ENCODE measurements at places on chromosomes 1 and 21. TPM values are rescaled to one million over a fixed set of nuclear protein-coding genes. Genes with fewer than 3 reads are reported as not detected.

BPNT1 gene
- 13.9 TPM for total RNA-seq

OR14K1 gene
- total RNA-seq = not detected

CASQ1 gene
- total RNA-seq = 21.8 TPM

GRCh38 chr1:162680419-162681121 is 48.3 kb downstream of the DDR2 start:
- DNase-seq = no peak

DNA sequence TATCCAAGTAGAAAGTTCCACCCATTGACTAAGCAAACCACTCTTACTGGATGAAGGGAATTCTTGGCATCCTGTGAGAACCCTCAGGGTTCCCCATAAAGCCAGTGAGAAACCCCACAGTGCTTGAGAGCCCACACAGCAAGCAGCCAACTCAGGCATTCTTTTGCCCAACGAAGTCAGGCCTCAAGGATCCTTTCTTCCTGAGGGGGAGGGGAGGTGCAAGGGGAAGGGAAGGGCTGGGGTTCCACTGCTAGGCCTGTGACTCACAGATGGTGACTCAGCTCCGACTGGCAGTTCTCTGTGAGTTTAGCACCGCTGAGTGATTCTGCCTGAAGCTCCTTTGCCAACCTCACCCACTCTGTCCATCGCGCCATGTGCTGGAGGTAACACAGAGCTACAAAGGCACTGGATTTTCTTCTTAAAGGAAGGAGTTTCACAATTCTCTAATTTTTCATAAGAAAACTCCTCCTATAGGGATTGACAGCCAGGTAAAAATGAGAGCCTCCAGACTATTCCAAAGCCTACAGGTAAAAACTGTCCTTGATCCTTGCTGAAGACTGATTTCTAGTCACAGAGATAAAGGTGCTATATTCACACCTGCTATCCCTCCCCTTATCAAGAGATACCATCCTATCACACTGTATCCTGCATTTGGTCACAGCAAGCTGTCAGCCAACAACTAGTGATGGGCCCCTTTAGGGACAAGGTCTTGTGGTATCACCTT is 4.8 kb downstream of the ENO1 start:
- peak; percentile 92 for DNase-seq

DNA sequence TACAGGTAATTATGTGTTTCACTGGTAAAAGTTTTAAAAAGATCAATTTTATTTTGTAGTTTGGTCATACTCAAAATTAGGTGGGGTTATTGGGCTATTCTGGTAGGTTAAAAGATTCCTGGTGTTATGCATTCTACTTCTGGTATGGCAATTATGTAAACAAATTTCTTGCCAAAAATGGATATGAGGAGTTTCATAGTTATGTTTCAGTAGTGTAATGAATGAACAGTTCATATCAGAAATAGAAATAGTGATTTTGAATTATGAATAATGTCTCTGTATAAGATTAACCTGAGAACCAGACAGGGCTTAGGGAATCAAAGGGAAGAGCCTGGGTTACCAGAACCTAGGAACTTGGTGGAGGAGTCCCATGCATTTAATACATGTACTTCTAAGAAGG is 15.9 kb downstream of the ATF6 start:
- DNase-seq = no peak

DNA sequence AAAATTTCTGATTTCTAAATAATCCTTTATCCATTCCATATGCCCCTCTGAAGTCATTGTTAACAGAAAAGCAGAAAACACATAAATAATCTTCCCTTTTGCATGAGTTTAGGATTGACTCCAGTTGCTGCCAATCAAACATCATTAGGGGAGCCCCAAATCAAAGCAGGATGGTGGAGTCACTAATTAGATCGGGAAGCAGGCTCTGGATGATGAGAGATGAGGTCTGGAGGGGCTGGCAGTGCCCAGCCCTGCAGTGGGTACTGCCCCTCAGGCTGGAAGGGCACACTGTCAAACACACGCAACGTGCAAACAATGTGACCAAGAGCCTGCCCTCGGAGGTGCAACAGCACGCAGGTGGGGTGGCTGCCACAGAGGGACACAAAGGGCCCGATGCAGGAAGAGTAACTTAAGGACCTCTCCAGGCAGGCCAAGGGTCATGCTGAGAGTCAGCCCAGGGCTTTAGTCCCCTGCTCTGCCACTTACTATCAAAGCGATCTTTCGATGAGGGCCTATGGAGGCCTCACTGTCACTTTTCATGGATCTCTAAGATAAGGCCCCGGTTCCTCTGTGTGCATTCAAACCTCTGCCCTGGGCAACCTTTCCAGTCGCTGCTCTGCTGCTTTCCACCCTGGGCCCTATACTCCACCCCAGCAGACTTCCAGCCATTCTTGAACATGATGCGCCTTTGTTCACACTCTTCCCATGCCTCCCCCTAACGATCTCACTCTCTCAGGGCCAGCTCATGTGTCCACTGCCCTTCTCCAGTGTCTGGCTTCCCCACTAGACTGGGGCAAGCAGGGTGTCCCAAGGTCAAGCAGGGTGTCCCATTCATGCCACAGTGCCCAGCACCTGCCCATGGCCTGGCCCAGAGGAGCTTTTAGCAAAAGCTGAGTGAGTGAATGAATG is 98.9 kb downstream of the DMRTB1 start:
- DNase-seq = no peak

- peak; percentile 53 for DNase-seq
These were observed 36.8 kb upstream of the RALGPS2 start for GRCh38 chr1:178688244-178688643.

Measured in left cardiac atrium (tissue), 4 donors.